ENCODE measurements at places on chromosomes 2 and 18.

DNA sequence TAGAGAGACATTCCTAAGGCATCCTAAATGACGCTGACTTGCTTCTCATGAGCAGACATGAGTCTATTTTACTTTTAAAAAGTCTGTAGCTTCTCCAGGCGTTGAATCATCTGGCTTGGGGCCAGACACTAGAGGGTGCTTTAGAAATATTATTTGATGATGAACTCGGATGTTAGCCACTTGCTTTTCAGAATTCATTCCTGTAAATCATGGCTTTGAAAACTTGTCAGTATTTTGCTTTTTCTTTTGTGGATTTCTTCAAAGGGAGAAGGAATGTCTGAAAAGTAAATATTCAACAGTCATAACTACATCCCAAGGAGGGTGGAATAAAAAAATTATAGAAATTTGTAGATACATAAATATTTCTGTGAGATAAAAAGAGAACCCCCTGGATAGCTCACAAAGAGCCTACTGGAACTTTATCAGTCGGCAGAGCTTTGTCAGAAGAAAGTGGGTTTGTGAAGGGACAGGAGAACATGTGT lies 370.8 kb downstream of the OSR1 start:
- no peak for DNase-seq

DNA sequence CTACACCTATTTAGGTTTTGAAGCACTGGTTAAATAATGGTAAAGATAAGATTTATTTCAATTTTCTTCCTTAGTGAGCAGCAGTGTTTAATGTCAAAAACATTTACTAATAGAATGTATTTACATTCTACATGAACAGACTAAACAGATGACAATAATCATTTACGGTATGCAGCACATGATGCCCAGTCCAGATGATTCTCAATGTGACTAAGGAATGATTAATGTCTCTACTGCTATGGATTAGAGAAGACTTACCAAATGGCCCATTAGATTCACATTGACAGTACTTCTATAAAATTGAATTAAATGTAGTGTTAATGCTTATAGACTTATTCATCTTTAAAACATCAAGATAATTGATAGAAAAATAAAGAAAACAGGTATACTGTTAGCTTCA lies 22.1 kb upstream of the SLC5A7 start:
- no peak for DNase-seq

DNA sequence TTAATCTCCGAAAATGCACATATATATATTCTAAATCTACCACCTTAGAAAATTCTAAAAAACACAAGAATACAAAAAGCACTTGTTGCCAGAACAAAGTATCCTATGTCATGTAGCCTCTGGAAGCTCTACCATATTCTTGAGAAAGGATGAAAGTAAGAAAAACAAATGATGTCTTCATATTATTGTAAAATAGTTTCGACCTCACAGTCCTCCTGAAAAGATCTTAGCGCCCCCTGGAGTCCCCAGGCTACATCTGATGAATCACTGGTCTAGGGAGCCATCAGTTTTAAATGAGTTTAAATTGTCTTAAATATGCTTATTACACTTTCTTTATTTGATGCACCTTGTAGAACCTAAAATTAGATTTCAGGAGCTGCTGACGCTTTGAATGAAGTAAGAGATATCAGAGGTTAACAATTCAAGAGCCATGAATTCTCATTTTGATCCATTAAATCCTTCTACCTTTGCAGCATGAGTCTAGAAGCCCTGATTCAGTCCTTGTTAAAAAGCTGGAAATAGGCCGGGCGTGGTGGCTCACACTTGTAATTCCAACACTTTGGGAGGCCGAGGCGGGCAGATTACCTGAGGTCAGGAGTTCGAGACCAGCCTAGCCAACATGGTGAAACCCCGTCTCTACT lies 138.8 kb downstream of the MCFD2 start:
- peak; percentile 17 for DNase-seq

DNA sequence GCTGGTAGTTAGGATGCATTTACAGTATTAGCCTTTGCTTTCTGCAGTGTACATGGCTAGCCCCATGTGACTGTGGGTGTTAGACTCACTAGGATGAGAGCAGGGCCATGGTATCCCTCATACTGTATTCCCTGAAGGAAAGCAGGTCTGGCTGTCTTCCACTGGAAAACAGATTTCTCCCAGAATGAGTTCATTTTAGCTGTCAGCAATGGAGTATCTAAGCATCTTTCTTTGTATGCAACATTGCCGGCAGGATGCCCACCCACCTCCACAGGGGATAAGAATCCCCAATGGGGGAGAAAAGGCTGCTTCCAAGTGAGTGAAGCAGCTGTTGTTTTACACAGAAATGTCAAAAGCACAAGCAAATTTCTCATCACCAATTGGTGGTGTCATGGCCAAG lies 142.7 kb upstream of the KLHL14 start:
- no peak for DNase-seq

GRCh38 chr18:13471971-13472628 lies 253.5 kb downstream of the LDLRAD4 start:
- no peak for DNase-seq

DNA sequence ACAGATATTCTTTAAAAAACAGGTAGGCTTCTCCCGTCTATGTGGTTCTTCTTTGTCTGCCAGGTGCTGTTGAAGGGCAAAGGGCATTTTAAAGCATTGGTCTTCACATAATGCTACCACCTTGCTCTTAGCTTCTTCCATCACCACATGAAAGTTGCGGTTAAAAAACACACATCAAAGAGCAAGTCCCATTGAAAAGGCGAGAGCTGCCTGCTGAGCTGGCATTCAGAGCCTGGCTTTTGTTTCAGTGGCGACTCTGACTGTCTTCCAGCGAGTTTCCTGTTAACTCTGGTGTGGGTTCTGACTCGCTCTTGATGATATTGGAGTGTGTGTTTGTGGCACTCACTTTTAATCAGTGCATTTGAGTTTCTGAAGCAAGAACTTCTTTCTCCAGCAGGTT lies 624.9 kb upstream of the FANCL start:
- no peak for DNase-seq

- no peak for DNase-seq
These were observed 26.7 kb downstream of the UPP2 start for GRCh38 chr2:158128168-158128973.

- no peak for DNase-seq
These were observed 2.9 kb upstream of the C2orf80 start for GRCh38 chr2:208192611-208193236.

GRCh38 chr2:202361108-202361507 lies 15.0 kb upstream of the BMPR2 start:
- DNase-seq, result no peak

GRCh38 chr2:71564790-71565189 lies 111.4 kb downstream of the DYSF start:
- no peak for DNase-seq

DNA sequence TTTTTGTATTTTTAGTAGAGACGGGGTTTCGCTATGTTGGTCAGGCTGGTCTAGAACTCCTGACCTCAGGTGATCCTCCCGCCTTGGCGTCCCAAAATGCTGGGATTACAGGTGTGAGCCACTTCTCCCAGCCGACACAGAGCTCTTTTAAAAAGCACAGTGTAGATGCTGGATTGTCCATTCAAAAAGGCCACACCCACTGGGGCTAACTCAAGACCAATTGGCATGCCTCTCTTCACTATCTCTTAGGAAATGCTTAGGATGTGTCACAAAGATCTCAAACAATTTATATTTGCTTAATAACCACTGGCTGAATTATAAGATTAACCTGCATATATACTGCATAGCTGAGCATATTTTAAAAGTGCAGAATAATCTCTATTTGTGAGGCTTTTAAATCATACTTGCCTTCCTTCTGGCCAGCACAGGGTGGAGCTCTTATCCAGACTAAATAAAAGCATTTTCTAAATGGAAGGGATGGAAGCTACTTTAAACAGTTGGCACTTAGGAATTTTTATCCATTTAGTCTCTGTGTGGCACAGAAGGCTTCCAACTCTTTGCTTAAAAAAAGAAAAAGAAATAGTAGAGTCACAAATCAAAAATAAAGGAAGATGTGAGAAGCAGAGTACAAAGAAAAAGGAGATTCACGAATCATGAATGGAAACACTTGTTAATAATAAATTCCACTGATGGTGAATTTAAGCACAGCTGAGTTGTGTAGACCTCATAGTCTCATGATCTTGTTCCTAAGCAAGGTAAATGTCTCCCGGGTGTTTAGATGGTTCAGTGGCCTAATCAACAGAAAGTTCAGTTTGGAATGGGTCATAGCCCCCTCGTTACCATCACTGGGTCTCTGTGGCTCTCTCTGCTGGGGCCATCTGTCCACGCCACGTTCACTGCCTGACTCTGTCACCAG lies 22.4 kb downstream of the CRYGD start:
- no peak for DNase-seq

DNA sequence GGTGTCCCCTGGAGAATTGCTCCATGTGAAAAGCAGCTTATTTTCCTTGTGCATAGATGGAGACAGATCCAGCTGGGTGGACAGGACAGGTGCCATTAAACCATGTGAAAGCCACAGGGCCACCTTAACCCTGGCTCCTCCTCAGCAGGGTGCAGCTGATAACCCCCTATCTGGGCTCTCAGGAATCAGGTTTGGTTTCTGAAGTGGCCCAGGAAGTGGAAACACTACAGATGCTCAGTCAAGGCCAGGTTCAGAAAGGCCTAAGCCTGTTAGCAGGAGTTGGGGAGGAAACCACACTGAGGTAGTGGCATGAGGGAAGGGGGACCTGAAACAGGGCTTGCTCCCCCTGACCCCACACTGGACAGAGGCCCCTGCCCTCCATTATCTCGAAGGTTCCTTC lies 217.0 kb downstream of the SPP2 start:
- DNase-seq, result no peak

GRCh38 chr2:66915237-66915636 lies 480.3 kb downstream of the MEIS1 start:
- no peak for DNase-seq

DNA sequence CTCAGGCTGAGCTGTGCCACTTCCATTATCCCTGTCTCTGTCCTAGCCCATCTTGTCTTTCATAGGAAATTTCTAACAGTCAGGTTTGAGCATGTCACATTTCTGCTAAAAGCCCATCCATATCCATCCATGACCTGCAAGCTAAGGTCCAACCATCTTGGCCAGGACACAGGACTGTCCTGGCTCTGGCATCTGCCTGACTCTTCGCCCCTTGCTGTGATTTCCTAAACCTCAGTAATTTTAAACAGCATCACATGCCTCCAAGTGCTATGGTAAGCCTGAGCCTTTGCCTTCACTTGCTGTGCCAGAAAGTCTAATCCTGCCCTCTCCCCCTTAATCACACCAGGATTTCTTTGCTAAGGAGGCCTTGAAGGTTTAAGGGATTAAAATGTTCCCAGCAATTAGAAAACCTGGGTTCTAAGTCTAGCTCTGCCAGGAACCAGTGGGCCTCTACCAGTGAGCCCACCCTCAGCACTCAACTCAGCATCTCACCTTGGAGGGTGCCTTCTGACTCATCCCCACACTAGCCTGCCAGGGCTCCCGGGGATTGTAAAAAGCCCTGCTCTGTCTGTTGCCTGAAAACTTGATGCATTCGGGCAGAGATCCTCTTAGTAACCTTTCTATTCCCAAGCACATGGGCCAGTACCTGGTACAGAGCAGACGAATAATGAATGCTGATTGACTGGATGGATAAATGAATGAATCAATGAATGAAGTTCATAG lies 411.0 kb downstream of the LRATD1 start:
- DNase-seq, result no peak

Measured in effector CD4-positive, alpha-beta T cell (primary cell).